Suprapubic skin (tissue), 4 donors: ENCODE measurements at places on chromosomes 7 and 10.

- peak; percentile 69 for DNase-seq
These were observed 27.5 kb downstream of the ELFN1 start for GRCh38 chr7:1697499-1698125.

DNA sequence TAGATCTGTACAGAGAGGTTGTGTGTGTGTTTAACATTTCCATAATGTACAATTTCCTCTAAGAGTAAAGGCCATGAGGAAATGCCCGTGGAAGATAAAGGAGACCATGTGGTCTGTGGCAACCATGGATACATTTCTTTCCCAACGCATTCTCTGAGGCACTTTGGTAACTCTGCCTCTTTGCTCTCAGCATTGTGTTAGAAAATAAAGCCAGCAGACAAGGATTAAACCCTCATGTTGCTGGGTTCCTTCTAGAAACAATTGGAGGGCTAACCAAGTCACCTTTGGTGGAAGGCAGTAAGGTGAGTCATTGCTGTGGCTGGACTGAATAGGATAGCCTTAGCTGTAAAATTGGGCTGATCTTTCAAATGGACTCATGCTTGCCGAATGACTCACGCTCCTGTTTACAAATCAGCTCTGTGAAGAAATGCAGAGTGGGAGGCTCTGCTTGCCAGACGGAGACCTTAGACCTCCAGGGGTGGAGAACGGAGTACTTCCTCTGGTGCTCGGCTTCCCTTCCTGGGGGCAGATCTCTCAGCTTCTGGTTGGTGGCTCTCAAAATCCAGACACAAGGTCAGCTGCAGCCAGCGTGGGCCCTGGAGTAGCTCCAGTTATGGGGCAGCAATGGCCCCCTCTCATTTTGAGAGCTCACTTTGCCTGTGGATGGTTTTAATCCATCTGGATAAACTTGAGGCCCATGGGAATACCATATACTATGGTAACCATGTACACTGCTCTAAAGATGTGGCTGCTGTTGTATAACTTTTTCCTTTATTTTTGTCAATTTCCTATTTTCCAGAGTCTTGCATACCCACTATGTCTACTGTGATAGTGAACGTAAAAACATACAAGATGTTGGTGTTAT is 137.3 kb downstream of the TCF7L2 start:
- peak; percentile 80 for DNase-seq

GRCh38 chr7:103592844-103593243 is 146.8 kb upstream of the SLC26A5 start:
- no peak for DNase-seq

DNA sequence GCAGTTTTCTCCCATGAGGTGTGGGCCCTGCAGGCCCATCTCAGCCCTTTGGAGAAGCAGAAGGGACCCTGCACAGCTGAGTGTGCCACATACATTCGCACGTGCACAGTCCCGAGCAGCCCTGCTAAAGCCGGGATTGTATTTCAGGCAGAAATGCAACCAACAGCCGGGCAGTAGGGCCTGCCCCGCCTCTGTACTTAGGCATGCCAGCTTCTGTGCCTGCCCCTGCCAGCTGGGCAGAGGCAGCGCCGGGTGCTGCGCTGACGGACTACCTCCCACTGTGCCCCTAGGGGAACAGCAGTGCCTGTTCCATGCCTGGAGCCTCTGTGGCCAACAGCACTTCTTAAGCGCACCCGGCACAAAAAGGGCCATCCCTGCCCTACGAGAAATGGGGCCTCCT is 170.3 kb downstream of the NEURL1 start:
- DNase-seq = no peak

DNA sequence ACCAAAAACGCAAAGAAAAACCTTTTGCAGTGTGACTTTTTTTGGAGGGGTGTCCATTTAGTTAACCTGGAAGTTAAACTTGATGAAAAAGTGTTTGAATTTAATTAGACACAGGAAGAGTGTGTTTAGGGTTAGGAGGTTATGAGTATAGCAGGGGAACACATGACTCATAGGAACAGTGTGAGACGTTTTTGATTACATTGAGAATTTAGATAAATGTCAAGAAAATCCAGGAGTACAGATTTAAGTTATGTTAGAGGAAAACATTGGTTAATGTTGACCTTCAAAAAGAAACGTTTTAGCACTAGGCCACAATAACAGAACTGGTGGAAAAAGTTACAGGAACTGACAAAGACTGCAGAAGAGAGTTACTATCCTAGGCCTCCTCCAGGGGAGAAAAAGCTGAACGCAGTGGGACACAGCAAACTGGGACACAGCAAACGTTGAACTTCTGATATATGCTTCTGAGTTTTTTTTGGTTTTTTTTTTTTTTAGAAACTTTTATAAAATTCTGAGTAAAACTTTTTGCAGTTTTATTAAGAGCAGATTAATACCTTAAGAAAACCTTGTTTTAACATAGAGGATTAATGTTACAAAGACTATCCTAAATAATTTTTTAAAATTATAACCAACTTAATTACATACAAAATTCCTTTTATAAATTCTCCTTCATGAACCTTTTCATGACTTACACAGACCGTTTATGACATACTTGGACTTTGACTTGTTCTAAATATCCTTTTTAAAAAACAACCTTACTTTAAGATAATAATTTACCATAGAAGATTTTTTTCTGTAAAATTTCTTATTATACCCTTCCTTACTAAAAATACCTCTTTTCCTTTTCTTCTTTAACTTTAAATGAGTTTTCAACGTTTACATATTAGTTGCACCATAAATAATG is 22.2 kb downstream of the LANCL2 start:
- no peak for DNase-seq

GRCh38 chr10:48818081-48818480 is 121.6 kb downstream of the LRRC18 start:
- no peak for DNase-seq

- peak; percentile 81 for DNase-seq
These were observed 3.4 kb downstream of the CAV1 start for GRCh38 chr7:116528008-116528789.

- no peak for DNase-seq
These were observed 323.8 kb downstream of the DPP6 start for GRCh38 chr7:154375956-154376355.

GRCh38 chr7:121862591-121862990 is 10.4 kb upstream of the PTPRZ1 start:
- DNase-seq = no peak

DNA sequence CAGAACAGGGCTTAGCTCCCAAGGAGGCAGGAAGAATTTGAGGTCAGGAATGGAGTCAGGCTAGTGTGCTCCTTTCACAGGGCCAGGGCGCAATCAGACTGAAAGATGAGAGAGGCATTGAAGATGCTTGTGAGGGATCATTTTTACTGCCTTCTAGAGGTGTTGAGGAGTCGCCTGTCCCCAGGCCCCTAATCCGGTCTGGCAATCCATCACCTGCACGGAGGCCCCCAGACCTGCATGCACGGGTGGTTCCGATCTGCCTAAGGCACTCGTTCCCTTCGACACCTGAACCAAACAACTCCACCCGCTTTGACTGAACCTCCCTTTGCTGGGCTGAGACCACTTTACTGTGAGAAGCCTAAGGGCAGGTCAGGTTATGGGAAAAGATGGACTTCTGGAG is 8.0 kb downstream of the FOXI2 start:
- no peak for DNase-seq

- no peak for DNase-seq
These were observed 47.3 kb downstream of the CREB3L2 start for GRCh38 chr7:137954614-137955013.
